ENCODE measurements at places on chromosomes 1 and 21.

DNA sequence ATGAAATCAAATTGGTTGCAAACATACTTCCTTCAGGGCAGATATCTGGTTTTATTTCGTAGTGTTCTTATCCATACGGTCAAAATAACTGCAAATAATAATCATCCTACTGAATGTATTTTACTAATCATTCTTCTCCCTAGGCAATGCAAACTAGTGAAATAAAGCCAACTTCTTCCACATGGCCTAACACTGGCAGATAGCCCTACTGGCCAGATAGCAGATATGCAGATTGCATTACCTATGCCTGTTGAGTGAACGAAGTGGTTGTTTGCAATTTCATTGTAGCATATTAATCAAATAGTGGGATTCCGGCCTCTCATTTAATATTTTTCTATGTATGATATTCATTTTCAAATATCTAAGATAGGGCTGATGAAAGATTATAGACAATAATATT lies 116.2 kb downstream of the CENPF start:
- peak; percentile 11 for DNase-seq

GRCh38 chr1:87129606-87130005 lies 199.1 kb upstream of the LMO4 start:
- no peak for DNase-seq

- no peak for DNase-seq
These were observed 110.9 kb downstream of the KCNN3 start for GRCh38 chr1:154759196-154759595.

GRCh38 chr21:28152732-28153131 lies 839.9 kb downstream of the LTN1 start:
- no peak for DNase-seq

- DNase-seq: peak; percentile 59
These were observed at the start of gene CAPN9 for GRCh38 chr1:230747127-230747730. TSS of gene CAPN9 (plus strand) at chr1:230747388. CDS start at chr1:230747497, 109 bp downstream.

DNA sequence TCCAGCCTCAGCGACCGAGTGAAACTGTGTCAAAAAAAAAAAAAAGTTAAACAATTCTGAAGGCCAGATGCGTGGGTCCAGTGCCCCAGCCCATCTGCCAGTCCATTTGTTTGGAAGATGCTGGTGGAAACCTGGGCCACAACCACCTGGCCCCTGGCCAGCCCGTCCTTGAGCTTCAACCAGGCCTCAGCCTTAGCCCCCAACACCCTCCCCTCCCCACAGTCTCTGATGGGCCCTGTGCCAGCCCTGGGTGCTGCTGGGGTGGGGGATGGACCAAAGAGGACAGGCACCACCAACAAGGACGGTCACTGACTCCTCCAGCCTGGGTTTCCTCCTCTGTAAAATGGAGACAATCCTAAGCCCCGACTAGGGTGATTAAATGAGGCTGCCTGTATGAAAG lies 19.6 kb upstream of the PLEKHG5 start:
- no peak for DNase-seq

- DNase-seq: no peak
These were observed 179.6 kb downstream of the RUNX1 start for GRCh38 chr21:34869545-34869944.

Measured in NCI-H69 (cell line).